ENCODE measurements at places on chromosomes 7 and 10.

- no peak for DNase-seq
These were observed 106.2 kb downstream of the KAT6B start for GRCh38 chr10:74932648-74933047.

DNA sequence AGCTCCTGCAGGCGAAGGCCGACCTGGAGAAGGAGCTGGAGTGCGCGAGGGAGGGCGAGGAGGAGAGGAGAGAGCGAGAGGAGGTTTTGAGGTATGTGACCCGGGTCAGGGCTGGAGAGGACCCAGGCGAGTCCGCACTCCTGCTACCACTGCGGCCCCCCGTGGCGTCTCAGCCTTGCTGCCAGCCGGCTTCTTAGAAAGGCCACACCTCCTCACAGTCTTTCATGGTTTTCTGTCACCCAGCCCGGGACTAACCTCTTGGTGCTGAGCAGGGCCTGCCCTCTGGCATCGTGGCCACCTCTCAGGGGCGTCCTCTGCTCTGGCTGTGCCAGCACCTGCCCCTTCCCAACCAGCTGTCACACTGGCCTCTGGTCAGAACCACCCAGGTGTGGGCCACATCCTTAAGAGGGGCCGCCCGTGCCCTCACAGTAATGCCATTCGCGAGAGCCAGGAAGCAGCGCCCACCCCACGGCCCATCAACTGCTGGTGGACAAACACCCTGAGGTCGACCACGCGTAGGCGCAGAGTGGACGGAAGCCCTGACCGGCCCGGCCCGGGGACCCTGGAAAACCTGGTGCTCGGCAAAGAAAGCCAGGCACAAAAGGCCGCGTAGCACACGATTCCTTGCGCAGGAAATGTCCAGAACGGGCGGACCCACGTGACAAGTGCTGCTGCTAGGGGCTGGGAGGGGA, 34.4 kb downstream of the IQCE start:
- no peak for DNase-seq

- DNase-seq, result no peak
These were observed 32.9 kb downstream of the PHTF2 start for GRCh38 chr7:77831481-77831880.

DNA sequence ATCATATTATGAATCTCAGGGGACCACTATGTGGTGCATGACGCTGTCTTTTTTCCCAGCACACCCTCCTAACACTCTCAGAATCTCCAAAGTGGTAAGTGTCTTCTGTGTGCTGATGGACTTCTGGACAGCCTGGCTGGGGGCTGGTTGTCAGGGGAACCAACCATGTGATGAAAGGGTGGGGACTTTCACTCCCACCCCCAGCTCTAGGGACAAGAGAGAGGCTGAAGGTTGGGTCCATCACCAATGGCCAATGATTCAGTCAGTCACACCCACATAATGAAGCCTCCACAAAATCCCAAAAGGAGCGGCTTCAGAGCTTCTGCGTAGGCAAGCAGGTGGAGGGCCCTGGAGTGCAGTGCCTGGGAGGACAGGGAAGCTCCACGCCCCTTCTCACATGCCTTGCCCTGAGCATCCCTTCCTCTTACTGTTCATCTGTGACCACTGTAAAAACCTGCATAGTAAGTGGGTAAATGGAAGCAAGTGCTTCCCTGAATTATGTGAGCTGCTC, 44.6 kb downstream of the RASGEF1A start:
- peak; percentile 32 for DNase-seq

GRCh38 chr10:127293640-127294039, 97.2 kb upstream of the INSYN2A start:
- DNase-seq, result no peak
